ENCODE measurements at places on chromosomes 4 and X.

DNA sequence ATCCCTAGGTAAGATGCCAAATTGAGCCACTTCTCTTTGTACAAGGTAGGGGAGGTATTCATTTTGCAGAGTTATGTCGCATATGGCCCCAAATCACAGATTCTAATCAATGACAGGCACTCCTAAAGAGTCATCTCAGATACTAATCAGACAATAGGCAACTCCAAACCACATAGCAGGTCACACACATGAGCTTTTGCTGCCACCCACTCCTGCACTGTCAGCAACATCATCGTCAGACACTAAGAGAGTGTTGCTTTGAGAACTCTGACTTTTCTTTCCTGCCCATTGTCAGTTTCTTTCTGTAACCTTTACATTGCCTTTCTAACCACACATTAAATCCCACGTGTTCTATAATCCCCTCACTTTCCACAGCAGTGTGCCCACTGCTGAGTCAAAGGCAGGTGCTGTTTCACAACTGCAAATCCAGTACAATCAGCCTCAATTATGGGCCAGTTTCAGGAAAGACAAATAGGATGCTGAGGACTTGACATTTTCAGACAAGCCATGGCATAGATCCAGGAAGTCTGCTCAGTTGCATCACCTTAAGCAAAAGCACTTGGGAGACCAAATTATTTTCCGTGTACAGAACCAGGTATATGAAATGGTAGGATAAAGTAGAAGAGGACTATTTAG is 23.5 kb downstream of the TMEM31 start:
- no peak for DNase-seq

DNA sequence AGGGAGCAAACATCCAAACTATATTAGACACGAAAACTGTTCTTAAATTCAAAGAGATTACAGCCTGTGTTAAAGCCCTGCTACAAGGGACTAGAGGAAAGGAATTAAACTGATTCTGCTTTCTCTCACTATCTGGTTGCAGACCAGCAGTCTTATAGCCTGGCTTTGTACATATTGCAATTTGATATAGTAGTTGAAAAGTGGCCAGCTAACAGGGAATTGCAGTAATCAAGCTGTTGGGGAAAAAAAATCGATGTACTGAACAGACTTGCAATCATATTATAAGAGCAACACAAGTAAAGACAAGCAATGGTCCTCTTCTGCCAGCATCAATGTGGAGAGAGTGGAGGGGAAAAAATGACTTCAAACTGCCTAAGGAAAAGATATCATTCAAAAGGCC is 364.4 kb upstream of the EPHA5 start:
- no peak for DNase-seq

GRCh38 chr4:148849581-148849980 is 407.4 kb upstream of the NR3C2 start:
- DNase-seq, result no peak

- DNase-seq, result no peak
Measured at GRCh38 chr4:161767116-161767515, 396.7 kb downstream of the FSTL5 start.

GRCh38 chr4:137994853-137995252 is 247.3 kb downstream of the SLC7A11 start:
- no peak for DNase-seq

DNA sequence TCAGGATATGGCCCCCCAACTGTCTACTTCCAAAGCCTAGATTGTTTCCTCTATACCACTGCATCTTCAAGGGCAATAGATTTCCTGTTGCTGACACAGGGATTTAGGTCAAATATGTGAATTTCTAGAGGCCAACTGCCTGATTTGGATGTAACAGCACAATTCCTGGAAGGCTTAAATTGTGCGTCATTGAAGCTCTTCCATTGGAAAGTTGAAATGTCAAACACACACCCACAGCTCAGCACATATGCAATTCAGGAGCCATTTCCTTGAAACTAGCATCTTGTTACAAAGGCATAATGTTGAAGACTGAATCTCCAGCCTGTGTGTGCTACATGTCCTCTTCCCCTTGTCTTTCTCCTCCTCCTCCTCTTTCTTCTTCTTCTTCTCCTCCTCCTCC is 158.6 kb downstream of the STK32B start:
- DNase-seq, result no peak

DNA sequence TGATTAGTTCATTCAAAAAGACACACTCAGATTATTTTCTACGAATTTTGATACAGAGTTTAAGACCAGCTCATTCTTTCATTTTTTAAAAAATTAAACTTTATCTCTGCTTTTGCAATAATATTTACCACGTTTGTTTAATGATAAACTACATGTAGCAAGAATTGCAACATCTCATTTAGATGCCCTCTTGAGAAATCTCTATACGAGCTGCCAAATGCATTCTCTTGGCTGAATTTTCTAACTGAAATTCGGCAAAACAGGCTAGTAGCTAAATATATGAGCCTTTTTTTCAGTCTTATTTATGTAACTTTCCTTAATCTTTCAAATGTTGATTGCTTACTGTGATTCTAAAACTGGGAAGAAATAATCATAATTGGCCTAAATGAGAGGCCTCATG is 2.1 kb upstream of the GC start:
- DNase-seq, result no peak
